ENCODE measurements at places on chromosomes 5 and 9.

GRCh38 chr5:178413988-178414387, 176.2 kb downstream of the COL23A1 start:
- DNase-seq, result no peak

DNA sequence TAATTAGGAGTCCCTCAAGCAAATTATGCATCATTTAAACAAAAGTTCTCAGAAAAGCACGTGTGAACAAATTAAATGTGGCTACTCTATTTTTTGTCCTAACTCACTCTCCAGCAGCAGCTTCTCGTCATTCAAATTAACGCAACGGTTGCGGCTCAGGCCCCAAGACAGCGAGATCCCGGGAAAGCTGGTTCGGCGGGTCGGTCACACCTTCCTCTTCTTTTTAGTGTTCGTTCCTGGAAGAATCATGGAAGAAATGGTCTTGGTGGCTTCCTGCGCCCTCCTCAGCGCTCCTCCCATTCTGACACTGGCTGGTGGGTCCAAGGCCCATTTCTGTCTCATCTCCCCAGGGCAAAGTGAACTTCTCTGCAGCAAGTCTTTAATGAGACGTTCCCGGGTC, 382.8 kb upstream of the IRX1 start:
- no peak for DNase-seq

DNA sequence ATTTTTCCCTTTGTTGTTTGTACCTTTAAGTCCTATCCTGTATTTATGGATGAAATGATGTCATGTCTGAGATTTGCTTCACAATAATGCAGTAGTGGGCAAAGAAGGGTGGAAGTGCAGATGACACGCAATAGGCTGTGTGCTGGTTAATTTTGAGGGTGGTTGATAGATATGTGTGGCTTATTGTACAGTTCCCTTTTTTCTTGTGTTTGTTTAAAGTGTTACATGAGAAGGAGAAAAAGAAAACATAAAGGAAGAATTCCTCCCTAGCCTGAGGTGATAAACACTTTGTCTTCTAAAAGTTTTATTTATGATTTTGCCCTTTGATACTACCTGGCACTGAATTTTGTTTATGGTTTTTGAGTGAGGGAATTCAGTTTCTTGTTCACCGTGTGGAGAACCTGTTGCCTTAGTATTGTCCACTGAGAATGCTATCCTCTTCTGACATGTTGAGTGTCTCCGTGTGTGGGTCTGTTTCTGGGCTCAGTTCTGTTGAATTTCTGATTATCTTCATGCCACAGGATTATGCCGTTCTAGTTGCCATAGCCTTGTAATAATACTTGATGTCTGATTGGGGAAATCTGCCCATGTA, 52.3 kb upstream of the FAM120AOS start:
- DNase-seq, result no peak

DNA sequence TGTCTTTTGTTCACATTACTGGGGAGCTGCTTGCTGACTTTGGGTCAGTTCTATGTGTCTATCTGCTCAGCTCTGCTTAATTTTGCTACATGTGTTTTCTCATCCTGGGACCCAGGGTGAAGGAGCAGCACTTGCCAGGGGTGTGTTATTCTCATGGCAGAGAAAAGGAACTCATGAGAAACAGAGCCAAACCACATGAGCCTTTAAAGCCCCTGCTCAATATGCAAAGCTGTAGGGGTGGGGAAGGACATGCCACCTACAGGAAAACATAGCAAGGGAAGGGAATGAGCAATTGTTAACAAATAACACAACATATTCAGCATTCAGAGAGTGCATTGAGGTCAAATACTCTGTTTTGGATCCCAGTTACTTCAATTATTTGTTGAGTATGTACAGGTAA, 290.9 kb downstream of the CDK5RAP2 start:
- DNase-seq, result no peak

DNA sequence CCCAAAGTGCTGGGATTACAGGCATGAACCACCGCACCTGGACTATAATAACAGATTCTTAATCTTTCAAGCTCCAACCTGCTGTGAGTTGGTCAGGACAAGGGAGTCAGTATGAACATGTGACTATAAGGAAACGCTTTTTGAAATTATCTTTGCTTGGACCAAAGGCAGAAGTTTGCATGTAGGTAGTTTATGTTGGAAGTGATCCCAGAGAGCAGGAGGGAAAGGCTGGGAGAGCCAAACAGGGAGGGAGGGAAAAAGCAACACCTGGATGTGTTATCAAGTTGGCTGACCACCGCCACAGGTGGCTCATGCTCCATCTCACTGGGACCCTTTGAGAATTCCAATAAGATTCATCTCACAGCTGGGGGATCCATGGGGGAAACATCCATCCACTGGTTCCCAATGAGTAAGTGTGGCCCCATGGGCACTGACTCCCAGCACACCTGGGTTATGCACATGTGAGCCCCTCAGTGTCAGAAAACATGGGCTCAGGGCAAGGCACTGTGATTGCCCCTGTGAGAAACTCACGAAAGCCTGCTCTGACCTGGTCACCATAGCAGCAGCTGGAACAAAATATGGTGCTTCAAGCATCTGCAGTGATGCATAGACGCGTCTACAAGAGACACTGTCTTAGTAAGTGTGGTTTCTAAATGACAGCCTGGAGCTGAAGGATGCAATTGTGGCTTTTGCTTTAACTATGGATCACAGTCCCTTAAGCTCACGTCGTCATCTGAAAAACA, 62.1 kb downstream of the ARSB start:
- DNase-seq, result no peak

GRCh38 chr5:133459474-133460160, 152.7 kb downstream of the FSTL4 start:
- no peak for DNase-seq

- DNase-seq, result no peak
Measured at GRCh38 chr5:24110004-24110615, 534.7 kb downstream of the CDH10 start.

DNA sequence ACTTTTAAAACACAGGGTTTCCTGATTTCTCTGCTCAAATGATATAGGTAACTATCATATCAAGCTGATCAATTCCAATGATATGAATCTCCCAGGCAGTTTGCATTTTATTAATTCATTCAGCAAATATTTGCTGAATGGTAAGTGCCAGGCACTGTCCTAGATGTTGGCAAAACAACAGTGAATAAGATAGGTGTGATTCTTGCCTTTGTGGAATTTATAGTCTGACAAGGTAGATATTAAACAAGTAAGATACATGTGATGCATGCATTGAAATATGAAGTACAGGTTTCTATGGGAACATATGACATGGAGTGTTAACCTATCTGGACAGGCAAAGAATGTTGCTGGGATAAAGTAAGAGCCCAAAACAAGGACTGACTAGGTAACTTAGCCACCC, 231.8 kb upstream of the DAB2 start:
- no peak for DNase-seq

- no peak for DNase-seq
Measured at GRCh38 chr5:149211566-149211965, 60.1 kb upstream of the AFAP1L1 start.

GRCh38 chr9:129561594-129562281, 59.2 kb downstream of the C9orf50 start:
- DNase-seq, result no peak

- peak; percentile 50 for DNase-seq
Measured at GRCh38 chr5:142132916-142133315, 24.3 kb downstream of the NDFIP1 start.

- DNase-seq, result no peak
Measured at GRCh38 chr5:174236070-174236469, 190.6 kb downstream of the NSG2 start.

GRCh38 chr9:89360465-89360864, 42.2 kb downstream of the SECISBP2 start:
- DNase-seq, result no peak

DNA sequence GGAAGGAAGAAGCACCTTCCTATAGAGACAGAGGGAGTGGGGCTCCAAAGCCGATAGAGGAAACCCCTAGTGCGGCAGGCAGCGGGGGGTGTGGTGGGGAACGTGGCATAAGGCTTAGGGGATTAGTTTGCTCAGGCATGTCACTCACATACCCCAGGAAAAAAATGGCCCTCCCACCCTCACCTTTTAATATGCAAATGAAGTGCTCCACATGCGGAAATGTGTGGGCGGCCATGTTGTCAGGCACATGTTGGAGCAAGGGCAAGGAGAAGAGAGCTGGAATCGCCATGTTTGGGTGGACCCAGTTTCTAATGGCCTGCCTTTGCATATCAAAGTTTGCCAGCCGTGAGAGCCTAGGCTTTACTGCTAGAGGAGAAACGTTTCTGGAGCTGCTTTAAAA, 758.8 kb downstream of the NR2F1-AS1 start:
- no peak for DNase-seq

GRCh38 chr5:94395468-94395867, 222.9 kb downstream of the KIAA0825 start:
- no peak for DNase-seq

DNA sequence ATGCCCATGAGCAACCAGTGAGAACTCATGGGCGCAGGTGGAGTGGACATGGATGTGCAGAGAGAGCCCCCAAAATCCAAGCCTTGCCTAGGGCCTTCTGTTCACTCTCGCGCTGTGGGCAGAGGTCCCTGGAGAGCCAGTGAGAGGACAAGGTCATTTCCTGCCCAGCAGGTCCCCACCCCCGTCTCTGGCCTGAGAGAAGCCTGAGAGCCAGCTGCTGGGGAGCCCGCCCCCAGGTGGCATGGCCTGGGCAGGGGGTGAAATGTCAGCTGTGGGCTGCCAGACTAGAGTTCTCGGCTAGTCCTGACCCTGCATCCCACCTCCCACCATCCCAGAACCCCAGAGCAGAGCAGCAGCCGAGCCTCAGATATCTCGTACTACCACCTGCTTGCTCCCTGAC, 85.3 kb downstream of the BARX1 start:
- DNase-seq, result peak; percentile 25

DNA sequence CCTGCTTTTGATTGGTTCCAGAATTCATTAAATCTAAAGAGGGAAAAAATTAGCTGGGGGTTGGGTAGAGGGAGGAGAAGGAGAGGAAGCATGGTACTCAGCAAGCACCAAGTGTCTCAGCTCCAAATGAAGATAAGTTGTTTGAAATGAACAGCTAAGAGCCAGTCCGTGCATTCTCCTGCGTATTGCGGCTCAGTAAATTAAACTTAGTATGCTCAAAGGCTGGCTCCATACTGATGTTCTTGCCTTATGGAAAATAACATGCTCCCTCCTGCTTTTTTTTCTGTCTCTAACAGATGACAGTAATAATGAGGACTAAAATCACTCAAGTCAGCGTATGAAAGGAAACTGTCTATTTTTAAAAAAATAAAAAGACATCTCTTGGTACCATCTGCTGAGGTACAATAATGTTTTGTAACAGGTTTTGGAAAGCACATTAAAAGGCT, 161.0 kb downstream of the SPATA31D1 start:
- DNase-seq, result no peak

DNA sequence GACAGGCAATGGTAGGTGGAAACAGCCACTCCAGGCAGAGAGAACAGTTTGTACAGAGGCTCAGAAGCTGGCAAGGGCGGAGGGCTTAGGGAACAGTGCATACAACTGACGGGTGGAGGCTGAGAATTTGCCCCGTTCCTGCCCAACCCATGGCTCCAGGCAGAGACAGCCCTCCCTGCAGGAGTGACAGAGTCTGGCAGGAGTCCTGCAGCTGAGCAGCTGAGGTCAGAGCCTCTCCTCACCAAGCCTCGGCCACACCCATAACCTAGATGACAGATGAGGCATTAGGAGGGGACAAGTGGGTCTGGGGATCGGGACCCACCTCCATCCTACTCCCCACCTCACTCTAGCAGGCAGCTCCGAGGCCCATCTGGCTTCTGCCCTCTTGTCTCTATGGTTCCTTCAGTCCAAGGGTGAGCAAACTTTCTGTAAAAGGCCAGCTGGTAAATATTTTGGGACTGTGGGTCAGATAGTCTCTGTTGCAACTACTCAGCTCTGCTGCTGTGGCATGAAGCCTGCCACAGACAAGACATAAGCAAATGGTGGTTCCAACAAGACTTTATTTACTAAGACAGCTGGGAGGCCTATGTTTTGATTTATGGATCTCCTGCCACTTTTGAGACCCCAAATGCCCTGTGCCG, 83.7 kb downstream of the SH3TC2 start:
- DNase-seq, result no peak

DNA sequence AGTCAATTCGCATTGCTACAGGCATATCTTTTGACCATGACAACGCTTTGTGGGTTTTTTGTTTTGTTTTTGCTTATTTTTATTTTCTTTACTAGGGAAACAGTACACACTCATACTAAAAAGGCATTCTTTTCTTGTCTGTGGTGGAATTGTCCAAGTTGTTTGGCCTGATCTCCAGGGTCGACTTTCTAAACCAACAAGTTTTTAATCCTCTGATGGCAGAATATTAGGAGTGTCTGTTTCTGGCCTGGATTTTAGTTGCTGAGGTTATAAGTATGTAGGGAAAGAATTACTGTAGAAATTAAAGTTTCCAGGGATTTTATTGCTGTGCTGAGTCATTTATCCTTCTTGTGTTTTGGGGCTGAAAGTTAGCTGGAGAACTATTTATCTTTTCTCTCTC, 218.5 kb downstream of the TAF11L14 start:
- no peak for DNase-seq

GRCh38 chr9:70405808-70406433, 8.5 kb downstream of the KLF9 start:
- DNase-seq, result no peak

DNA sequence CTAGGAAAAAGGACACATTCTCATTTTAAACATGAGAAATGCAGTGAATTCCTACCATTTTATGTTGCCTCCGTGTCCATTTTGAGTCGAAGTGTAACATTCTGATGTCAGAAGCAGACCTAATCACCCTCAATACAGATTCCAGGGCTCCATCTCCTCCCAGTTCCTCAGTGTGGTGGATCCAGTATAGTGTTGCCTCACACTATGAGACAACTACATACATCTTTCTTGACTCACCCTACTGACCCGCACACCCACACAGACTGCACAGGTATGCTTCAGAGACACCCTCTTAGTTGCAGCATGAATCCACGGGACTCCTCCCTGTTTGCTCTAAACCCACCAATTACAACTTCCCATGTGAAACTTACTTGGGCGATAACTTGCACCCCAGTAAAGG, 564.9 kb downstream of the SEMA5A start:
- DNase-seq, result no peak

- DNase-seq, result no peak
Measured at GRCh38 chr5:56769875-56770604, 45.3 kb upstream of the MAP3K1 start.

DNA sequence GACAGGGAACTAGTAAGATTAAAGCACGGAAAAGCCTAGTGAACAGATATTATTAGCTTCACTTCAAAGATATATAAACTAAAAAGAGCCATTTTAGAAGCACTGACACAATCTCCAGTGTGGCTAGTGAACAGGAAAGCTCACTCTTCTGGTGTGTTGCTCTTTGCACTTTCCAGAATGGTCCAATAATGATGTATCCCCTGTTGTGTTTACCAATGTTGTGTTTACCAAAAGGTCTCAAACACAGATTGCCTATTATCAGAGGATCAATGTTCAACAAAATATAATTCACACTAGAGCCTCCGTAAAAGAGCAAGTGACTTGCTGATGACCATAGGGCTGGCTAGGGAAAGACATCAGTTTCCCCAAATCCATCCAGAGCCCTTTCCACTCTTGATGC, 11.6 kb downstream of the KLHL3 start:
- DNase-seq, result no peak

- DNase-seq, result no peak
Measured at GRCh38 chr5:6732634-6733410, 19.6 kb downstream of the TENT4A start.

- no peak for DNase-seq
Measured at GRCh38 chr9:80664327-80665210, 1024.8 kb downstream of the TLE1 start.
